Activated naive CD4-positive, alpha-beta T cell treated with anti-CD3 and anti-CD28 coated beads for 36 hours (primary cell): ENCODE measurements at places on chromosomes 13 and 19. TPM values are rescaled to one million over a fixed set of nuclear protein-coding genes. Genes with fewer than 3 reads are reported as not detected.

- no peaks in the 10 kb centered on the region for H3K4me1 ChIP-seq
- no peak for DNase-seq
- H3K4me3 ChIP-seq = no peak overlapping the region
- H3K36me3 ChIP-seq = peaks cover 8% of the 10 kb centered on the region
- H3K27me3 ChIP-seq = no peaks in the 10 kb centered on the region
Measured at GRCh38 chr19:7978179-7978825, 27.1 kb downstream of the ELAVL1 start.

SIGLECL1 gene
- not detected for total RNA-seq

DNA sequence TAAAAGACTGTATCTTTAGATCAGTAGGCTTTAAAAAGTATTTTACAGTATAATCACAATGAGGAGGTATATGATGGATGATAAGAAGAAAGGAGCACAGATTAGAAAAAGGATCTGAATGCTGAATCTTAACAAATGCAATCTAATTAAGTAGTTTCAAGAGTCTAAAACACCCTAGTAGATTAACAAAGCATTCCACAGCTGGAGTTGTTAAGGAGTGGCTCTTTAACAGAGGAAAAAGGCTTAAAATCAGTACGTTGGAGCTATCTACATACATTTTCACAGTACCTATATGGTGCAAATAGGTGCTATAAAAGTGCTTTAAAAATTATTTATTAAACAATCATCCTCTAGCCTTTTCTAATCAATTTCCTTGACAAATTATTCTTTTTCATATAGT is 34.5 kb downstream of the TSC22D1 start:
- no peaks in the 10 kb centered on the region for H3K27me3 ChIP-seq
- H3K27ac ChIP-seq = no peak overlapping the region
- peaks cover 1% of the 10 kb centered on the region for H3K36me3 ChIP-seq
- DNase-seq = no peak
- peaks cover 4% of the 10 kb centered on the region for H3K4me1 ChIP-seq

DNA sequence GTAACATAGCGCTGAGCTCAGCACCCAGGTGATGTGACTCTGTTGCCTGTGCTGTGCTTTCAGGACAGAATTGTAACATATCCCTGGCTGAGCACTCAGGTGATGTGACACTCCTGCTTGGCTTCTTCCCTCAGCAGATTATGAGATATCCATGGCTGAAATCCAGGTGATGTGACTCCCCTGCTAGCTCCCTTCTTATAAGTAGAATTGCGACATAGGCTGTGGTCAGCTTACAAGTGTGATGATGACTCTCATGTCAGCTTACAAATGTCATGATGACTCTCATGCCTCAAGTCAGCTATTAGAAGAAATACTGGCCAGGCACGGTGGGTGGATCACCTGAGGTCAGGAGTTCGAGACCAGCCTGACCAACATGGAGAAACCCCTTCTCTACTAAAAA is 14.3 kb upstream of the ZNF429 start:
- peaks cover 13% of the 10 kb centered on the region for H3K36me3 ChIP-seq
- no peaks in the 10 kb centered on the region for H3K4me1 ChIP-seq
- no peaks in the 10 kb centered on the region for H3K27me3 ChIP-seq

DNA sequence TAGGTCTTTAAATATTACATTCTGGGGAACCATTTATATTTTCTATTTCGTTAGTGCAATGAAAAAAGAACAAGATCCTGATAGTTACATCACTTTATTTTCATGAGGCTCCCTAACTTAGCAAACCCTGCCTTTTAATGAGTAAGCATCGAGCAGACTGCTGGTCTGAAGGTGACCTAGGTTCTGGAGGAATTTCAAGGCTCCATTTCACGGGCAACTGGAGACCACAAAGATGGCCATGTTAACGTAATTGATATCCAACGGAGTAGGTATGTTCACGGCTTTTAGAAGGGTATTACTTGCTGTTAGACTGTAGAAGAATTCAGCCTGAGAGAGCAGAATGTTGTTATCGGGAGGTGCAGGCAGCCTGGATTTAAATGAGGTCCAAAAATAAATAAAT is 1597.6 kb downstream of the EFNB2 start:
- H3K4me3 ChIP-seq = no peak overlapping the region
- H3K4me1 ChIP-seq = no peaks in the 10 kb centered on the region
- H3K36me3 ChIP-seq = no peaks in the 10 kb centered on the region
